ENCODE measurements at places on chromosomes 16 and 17.

- peak; percentile 20 for DNase-seq
Observed at GRCh38 chr17:43766413-43767052, 7.9 kb upstream of the SOST start.

- no peak for DNase-seq
Observed at GRCh38 chr17:1764284-1764683, 2.4 kb downstream of the SERPINF1 start.

DNA sequence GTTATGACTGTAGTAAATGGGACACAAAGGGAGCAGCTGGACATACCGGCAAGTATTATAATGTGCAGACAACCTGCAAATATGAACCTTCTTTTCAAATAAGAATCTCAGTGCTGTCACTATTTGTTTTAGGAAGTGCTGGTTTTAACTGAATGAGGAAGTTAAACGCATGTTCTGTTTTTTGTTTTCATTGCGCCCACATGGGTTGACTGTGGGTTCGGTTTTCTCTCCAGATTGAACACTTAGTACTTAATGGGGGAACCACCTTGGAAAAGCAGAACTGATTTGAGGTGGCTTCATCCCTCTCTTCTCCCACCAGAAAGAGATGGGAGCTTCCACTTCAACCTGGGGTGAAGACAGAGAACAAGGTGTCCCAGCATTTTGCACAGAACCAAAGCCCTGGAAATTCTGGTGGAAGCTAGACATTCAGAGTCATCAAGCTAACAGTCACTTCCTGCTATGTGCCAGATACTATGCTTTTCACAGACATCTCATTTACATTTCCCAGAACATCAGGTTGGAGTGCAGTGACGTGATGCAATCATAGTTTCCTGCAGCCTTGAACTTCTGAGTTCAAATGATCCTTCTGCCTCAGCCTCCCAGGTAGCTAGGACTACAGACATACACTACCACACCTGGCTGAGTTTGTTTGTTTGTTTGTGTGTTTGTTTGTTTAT is 149.8 kb downstream of the CDH13 start:
- no peak for DNase-seq

GRCh38 chr17:28174352-28175046 is 132.0 kb downstream of the NLK start:
- peak; percentile 95 for DNase-seq

DNA sequence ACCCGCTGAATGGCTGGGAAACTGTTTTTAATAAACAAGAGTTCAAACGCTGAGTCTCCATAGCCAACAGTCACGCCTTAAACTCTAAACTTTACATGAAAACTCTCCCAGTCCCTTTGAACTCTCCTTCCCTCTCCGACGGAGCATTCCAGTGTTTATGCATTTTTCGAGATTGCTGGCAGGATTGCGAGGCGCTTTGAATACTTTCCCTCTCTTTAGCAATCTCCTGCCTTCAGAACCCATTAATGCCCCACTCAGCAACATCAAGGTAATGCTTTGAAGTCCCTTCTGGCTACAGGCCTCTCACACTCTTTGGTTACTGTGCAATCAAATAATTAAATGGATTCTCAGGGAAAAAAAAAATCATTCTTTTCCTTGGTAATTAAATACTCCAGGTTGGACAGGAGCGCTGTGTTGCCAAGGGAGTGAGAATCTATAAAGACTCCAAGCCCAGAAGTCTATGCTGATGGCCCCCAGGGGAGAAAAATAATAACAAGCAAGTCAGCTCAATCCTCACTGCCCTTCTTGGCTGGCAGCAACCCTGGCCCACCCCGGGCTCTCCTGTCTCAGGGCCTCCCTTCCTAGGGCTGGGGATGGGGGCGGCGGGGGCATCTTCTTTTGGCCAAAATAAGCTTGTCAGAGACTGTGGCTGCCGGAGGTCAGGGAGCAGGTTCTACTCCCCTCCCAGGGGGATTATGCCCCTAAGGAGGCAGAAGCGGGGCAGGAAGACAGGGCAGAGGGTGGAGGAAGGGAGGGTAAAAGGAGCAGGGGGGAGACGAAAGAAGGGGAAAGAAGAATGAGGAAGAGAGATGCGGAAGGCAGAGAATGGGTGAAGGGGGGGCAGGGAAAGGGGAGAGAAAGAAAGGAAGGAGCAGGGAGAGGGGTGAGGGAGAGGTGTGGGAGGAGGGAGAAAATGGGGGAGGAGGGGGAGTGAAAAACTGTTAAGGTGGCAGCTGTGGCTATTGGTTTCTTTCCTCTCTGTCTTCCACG is 45.2 kb downstream of the AXIN2 start:
- peak; percentile 65 for DNase-seq

- DNase-seq, result no peak
Observed at GRCh38 chr16:84054916-84055315, 12.3 kb upstream of the SLC38A8 start.

Measured in DMS79 treated with DMSO at 0.1 percent for 48 hours (cell line).